ENCODE measurements at places on chromosomes 12 and 14.

- no peak for DNase-seq
These were observed 214.1 kb downstream of the FBXL14 start for GRCh38 chr12:1380171-1380851.

DNA sequence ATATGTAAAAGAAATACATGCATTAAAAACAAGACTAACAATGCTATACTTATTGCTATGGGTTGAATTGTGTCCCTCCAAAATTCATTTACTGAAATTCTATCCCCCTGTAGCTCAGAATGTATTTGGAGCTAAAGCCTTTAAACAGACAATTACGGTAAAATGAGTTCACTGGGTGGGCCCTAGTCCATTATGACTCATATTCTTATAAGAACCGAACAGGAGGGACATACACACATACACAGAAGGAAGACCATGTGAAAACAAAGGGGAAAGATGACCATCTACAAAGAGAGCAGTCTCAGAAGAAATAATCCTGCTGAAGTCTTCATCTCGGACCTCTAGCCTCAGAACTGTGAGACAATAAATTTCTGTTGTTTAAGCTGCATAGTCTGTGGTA, 77.1 kb upstream of the ANKS1B start:
- DNase-seq, result no peak

DNA sequence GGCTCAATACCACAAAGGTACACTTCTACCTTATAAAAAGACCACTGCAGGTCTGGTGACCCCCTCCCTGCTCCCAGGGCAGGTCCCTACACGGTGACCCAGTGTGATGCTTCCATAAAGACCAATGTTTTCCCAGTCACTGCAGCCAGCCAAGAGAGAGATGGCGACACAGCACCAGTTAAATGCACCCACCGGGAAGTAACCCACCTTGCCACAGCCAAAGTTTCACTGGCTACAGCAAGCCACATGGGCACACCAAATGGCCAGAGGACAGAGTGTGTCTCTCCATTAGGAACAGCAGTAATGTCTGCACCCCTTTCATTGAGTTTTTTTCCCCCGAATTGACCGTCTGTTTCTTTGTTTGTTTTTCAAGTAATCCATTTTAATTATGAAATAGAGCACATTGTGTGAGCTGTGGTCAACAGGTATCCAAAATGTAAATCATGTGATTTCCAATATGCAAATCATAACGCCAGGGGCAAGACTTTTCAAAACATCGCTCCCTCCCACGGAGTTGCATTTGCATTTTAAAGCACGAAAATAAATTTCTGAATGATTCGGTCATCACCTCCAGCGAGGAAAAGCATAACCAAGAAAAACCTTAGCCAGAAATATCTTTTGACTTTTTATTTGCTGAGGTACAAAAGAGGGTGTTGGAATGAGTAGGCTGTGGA, 48.9 kb upstream of the EML1 start:
- no peak for DNase-seq

- no peak for DNase-seq
These were observed 63.4 kb upstream of the GPATCH2L start for GRCh38 chr14:76088326-76088725.

GRCh38 chr12:64173456-64173855, 48.6 kb downstream of the KICS2 start:
- DNase-seq, result no peak

GRCh38 chr14:92649934-92650545, 98.4 kb downstream of the LGMN start:
- peak; percentile 65 for DNase-seq

GRCh38 chr12:79317179-79317847, 373.5 kb downstream of the PAWR start:
- DNase-seq, result no peak

- DNase-seq, result no peak
These were observed 132.4 kb downstream of the ANO6 start for GRCh38 chr12:45348311-45348710.

GRCh38 chr14:102686196-102686801, 91.0 kb upstream of the TRAF3 start:
- no peak for DNase-seq

DNA sequence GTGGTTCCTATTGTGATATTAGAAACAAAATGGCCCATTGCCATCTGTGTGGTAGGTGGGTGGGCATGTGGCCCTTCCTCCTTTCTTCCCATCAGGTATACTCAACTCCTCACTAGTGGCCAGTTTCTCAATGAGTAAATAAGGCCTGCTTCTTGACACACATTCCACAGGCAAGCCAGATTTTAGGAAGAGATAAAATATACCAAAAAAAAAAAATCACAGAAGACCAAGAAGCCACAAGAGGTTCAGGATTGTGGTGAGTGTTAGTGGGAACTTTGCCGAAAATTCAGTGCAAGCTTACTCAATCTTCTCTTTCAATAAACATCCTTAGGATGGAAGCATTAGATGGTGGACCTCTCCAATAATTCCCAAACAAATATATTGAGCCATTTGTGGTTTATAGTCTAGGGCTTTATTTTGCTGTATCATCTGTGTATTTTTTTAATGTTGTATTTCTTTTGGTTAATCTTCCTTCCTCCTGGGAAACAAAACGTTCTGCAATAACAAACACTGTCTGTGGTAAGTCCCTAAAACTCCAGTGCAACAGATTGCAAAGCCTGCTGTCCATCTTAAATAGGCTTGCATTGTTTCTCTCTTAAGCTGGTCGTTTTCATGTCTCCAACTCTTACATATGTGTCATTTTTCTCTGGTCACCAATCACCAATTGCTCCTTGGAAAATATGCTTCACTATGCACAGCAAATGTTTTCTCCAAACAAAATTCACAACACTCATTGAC, 289.9 kb upstream of the KITLG start:
- no peak for DNase-seq

GRCh38 chr12:57783466-57783801, 847 bp downstream of the TSFM start:
- DNase-seq, result no peak

DNA sequence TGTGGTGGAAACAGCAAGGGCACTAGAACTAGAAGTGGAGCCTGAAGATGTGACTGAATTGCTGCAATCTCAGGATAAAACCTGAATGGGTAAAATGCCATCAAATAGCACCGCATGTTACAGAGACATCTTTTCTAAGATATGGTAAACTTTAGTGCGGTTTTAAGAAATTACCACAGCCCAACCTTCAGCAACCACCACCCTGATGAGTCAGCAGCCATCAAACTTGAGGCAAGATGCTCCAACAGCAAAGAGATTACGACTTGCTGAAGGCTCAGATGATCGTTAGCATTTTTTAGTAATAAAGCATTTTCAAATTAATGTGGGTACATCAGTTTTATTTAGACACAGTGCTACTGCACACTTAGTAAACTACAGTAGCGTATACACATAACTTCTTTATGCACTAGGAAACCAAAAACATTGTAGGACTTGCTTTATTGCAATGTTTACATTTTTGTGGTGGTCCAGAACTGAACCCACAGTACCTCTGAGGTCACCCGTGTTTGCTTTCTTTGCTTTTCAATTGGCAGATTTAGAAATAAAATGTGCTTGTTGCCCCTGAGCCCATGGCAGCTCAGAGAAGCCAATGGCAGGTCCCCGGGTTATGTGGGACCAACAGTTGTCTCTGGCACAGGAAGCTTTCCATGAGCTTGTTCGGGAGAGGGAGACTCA, 15.9 kb downstream of the GOLGA3 start:
- no peak for DNase-seq

- no peak for DNase-seq
These were observed 299.7 kb upstream of the FBXO33 start for GRCh38 chr14:39731912-39732311.

DNA sequence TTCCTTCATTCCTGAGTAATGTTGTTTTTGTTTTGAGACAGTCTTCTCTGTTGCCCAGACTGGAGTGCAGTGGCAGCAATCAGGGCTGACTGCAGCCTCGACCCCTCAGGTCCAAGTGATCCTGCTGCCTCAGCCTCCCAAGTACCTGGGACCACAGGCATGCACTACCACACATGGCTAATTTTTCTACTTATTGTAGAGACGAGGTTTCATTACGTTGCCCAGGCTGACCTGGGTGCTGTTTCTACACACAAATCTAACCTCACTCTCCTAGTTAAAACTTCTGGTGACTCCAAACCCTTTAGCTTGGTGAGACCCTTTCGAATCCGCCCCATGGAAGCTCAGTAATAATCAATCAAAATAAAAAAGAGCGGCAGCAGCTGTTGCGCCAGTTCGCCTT, 1.3 kb downstream of the TMEM116 start:
- no peak for DNase-seq

GRCh38 chr14:95739356-95739755, 25.4 kb upstream of the TCL1A start:
- DNase-seq, result no peak

GRCh38 chr12:13318231-13319015, 121.9 kb downstream of the EMP1 start:
- no peak for DNase-seq

- DNase-seq, result no peak
These were observed 138.5 kb downstream of the ANO6 start for GRCh38 chr12:45354399-45354798.

GRCh38 chr12:49026678-49027480, 8.3 kb upstream of the PRKAG1 start:
- DNase-seq, result no peak

- no peak for DNase-seq
These were observed 103.0 kb upstream of the NTF3 start for GRCh38 chr12:5328669-5329517.

DNA sequence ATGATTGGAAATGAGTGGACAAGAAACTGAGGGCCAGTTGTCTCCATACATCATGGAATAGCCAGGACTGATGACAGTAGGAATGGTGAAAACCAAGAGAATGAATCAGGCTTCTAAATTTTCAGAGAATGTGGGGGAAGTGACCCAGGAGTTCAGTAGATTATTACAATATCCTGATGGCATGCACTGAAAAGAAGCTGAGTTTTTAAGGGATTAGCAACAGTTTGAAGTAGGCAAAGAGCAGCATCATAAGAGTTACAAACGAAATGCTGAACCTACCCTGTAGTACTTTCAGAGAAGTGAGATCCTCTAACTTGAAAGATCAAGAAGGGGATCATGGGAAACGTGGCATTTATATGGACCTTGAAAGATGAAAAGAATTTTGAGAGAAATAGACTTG, 13.2 kb downstream of the SLC2A14 start:
- DNase-seq, result no peak

- DNase-seq, result no peak
These were observed 53.8 kb downstream of the VCPKMT start for GRCh38 chr14:50062438-50063085.

DNA sequence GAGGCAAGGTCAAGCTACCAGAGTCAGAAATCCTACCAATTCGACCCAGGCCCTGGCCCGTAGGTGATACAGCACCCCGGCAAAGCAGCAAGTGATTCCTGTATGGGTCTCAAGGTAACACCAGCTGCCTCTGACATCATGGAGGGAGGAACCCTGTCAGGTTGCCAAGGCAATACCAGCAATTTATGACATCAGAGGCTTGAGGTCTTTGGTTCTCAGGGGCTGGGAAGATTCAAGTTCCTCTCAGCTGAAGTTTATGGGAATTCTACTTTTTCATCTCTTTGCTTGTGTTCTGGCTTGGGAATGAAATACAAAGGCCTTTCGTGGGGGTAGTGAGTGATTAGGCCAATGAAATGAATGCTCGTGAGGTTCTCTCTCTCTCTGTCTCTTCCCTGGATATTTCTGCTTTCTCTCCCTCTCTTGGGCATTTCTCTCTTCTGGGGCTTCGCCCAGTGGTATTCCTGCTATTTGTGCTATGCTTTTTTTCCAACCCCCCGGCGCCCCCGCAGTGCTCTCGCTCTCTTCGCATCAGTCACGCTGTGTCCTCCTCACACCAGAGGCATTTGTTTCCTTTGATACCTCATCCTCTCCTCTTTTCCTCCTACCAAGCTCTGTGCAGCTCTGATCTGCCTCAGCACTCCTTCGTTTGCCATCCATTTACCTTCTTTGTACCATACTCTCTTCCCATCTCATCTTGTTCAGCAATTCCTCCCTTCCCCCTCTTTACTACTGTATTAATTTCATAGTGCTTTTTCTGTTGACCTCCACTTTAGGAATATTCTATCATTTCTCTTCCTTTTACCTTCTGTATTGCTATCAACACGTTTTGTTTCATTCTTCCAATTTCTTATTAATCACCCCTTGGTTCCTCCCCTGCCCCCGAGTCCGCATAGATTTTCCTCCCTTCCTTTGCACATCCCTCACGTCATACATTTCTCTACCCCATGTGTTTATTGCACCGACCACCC, 2.9 kb downstream of the ZFHX2 start:
- no peak for DNase-seq

DNA sequence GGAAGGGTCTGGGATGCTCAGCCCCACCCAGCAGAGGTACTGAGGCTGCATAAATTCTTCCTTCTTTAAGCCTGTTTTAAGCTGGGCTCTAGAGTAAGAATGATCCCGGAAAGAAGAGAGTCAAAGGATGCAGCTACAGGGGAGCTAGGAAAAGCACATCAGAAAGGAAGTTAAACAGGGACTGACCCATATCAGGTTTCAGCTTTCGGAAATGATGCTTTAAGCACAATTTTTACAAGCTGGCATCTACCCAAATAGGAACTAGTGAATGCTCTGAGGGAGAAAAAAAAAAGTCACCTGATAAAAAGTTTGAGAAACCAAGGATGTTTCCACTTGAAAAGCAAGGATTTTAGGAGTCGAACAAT, 22.0 kb downstream of the TSPAN8 start:
- no peak for DNase-seq

DNA sequence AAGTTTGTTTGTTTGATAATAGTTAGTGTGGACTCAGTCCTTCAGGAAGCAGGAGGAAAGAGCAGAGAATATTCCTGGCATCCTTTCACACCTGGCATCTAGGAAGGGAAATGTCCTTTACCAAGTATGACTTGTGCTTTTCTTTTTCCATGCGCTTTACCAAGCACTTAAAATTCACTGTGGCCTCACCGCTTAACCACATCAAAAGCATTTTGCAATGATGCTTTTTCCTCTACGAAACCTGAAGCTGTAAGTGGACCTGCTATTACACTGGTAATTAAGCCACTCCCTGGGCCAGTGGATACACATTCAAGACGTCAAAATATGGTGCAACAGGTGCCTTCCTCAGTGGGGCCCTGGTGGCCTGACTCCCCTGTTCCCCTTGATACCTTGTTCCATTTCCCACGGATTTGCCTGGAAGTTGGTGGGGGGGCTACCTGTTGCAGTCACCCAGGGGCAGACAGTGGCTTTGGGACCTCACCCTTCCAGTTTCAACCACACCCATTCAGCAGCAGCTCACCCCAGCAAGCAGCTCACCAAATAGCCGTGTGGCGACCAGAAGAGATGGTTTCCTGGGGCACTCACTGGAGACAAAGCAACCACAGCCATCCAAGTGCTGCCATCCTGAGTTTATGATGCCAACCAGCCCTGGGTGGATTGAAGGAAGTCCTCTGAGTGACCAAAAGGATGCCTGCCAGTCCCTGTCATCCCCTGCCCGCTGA, 14.2 kb upstream of the FZD10 start:
- no peak for DNase-seq
